ENCODE measurements at places on chromosomes 2 and 18. TPM values are rescaled to one million over a fixed set of nuclear protein-coding genes. Genes with fewer than 3 reads are reported as not detected.
A peak's percentile ranks its signal among the peaks of the same experiment; 100 is the strongest.

DNA sequence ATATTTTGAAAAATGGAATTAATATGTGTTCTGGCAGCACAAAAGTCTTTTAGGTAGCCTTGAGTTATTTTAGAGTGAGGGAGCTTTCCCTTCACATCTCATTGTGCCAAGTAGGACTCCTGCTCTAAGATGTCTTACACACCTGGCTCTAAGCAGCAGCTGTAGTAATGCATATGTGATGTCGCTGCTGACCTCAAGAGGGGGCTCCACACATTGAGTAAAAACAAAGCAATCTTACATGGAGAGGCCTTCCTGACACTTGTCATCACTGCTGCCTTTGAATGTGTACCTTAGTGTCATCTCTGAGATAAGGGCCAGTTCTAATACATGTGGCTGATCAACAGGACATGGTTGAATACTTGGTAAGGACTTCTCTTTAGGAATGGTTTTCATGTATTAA, 75.8 kb downstream of the ACTR3 start:
- no peak overlapping the region for H3K27ac ChIP-seq
- no peaks in the 10 kb centered on the region for H3K27me3 ChIP-seq
- no peaks in the 10 kb centered on the region for H3K36me3 ChIP-seq
- no peak overlapping the region for H3K4me3 ChIP-seq
- no peak for DNase-seq

DNA sequence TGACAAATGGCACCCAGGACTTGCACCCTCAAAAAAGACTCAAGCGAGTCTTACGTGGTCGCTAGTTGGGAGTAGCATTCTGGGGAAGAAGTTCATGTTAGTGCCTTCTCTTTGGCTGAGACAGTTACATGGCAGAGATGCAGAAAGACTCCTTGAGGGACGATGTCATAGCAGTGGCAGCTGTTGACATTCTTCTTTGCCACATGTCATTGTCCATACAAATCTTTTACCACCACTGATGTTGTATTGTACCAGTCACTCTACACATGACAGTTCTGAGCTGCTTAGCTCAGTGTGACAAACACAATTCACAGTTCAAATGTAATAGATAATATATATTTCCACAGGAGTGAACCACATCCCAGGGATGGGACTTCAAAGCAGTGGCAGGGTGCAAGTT, 197.1 kb downstream of the TCF4 start:
- no peak for DNase-seq
- no peaks in the 10 kb centered on the region for H3K4me1 ChIP-seq
- H3K36me3 ChIP-seq, result no peaks in the 10 kb centered on the region
- no peaks in the 10 kb centered on the region for H3K27me3 ChIP-seq
- H3K27ac ChIP-seq, result no peak overlapping the region
- no peak overlapping the region for H3K4me3 ChIP-seq

- H3K27ac ChIP-seq, result peak overlapping the region; percentile 95
- DNase-seq, result peak; percentile 71
- H3K27me3 ChIP-seq, result no peaks in the 10 kb centered on the region
- H3K36me3 ChIP-seq, result no peaks in the 10 kb centered on the region
- peaks cover 98% of the 10 kb centered on the region for H3K4me1 ChIP-seq
Observed at GRCh38 chr2:45892757-45893156, 241.3 kb downstream of the PRKCE start.

DNA sequence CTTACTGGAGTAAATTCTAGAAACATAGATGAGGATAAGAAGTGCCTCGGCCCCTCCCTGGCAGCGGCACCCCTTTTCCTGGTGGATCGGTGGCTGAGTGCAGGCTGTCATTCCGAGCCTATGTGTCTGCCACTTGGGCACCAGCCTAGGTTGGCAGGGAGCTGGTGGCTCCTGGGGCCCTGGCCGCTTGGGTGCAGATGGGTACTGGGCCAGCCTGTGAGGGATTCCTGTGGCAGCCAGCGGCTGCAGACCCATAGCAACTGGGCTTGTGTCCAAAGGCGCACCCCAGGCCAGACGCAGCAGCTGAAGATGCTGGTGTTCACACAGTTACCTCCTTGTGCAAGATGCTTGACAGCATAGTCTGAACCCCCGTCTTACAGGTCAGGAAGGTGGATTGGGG, 2.8 kb downstream of the SNORC start:
- H3K27me3 ChIP-seq, result peaks cover 34% of the 10 kb centered on the region
- DNase-seq, result no peak
- H3K4me1 ChIP-seq, result no peaks in the 10 kb centered on the region
- H3K27ac ChIP-seq, result no peak overlapping the region

DNA sequence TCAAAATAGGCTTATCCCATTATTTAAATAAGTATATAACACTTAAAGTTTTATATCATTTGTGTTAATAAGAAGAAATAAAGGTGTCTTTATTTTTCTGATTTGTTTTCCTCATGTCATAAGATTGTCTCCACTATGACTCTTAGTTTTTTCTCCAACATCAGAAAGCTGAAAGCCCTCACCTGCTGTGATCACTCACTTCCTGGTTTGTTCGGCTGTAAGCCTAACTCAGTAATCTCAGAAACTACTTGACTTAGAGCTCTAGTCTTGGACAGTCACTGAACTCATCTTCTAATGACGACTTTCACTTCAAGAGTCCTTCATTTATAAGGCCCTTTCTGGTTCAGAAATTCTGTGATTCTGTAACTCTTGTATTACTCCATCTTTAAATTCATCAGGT, 311.0 kb downstream of the ZEB2 start:
- H3K27me3 ChIP-seq, result no peaks in the 10 kb centered on the region
- no peak overlapping the region for H3K4me3 ChIP-seq

GRCh38 chr2:7502336-7502735, 585.1 kb downstream of the RNF144A start:
- H3K36me3 ChIP-seq, result no peaks in the 10 kb centered on the region
- no peaks in the 10 kb centered on the region for H3K4me1 ChIP-seq
- no peak overlapping the region for H3K4me3 ChIP-seq
- no peak overlapping the region for H3K27ac ChIP-seq

GRCh38 chr2:30641765-30642345, 165.4 kb downstream of the CAPN13 start:
- no peaks in the 10 kb centered on the region for H3K36me3 ChIP-seq
- H3K4me1 ChIP-seq, result no peaks in the 10 kb centered on the region
- no peak overlapping the region for H3K4me3 ChIP-seq
- H3K27me3 ChIP-seq, result no peaks in the 10 kb centered on the region
- no peak overlapping the region for H3K27ac ChIP-seq

- H3K27me3 ChIP-seq, result no peaks in the 10 kb centered on the region
- H3K36me3 ChIP-seq, result peaks cover 15% of the 10 kb centered on the region
- H3K27ac ChIP-seq, result peak overlapping the region; percentile 11
- peaks cover 22% of the 10 kb centered on the region for H3K4me1 ChIP-seq
Observed at GRCh38 chr18:57727952-57728807, 74.9 kb downstream of the ATP8B1 start.

DNA sequence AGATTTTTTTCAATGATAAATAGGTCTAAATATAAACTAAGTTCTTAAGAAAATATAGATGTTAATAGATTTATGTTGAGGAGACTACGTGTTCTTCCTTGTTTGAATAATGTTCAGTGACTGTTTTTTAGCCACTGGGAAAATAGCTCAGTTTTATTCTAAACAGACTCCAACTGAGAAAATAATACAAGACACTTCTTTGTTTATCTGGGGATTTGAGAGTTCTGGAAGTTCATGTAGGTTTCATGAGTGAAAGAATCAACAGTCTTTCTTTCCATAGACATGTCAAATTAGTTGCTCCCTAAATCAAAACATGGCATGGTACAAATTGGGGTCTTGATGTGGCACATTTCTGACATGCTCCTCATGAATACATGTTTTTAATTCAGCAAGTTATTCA, 177.7 kb downstream of the MREG start:
- H3K27me3 ChIP-seq, result no peaks in the 10 kb centered on the region
- H3K4me3 ChIP-seq, result no peak overlapping the region
- H3K27ac ChIP-seq, result no peak overlapping the region
- H3K36me3 ChIP-seq, result no peaks in the 10 kb centered on the region
- peaks cover 20% of the 10 kb centered on the region for H3K4me1 ChIP-seq

GRCh38 chr2:104938231-104938941, 84.5 kb downstream of the POU3F3 start:
- no peaks in the 10 kb centered on the region for H3K27me3 ChIP-seq
- no peak overlapping the region for H3K27ac ChIP-seq
- H3K4me1 ChIP-seq, result no peaks in the 10 kb centered on the region

DNA sequence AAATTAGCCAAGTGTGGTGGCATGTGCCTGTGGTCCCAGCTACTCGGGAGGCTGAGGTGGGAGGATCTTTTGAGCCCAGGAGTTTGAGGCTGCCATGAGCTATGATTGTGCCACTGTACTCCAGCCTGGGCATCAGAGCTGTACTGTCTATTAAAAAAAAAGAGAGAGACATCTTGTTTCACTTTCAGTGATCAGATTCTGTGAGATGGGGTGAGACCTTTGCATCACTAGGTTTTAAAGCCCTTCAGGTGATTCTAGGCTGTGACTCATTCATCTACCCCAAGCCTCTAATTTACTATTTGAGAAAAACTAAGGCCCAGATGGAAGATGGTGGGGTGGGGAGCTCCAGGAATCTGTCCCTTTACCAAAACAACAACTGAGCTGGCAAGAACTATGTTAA, 7.1 kb downstream of the C2orf92 start:
- no peaks in the 10 kb centered on the region for H3K36me3 ChIP-seq
- no peak overlapping the region for H3K4me3 ChIP-seq
- H3K4me1 ChIP-seq, result no peaks in the 10 kb centered on the region
- H3K27ac ChIP-seq, result no peak overlapping the region
- no peak for DNase-seq

GRCh38 chr18:8699948-8700347, 5.4 kb upstream of the MTCL1 start:
- no peak overlapping the region for H3K27ac ChIP-seq
- no peak overlapping the region for H3K4me3 ChIP-seq
- peaks cover 10% of the 10 kb centered on the region for H3K4me1 ChIP-seq
- no peak for DNase-seq
- H3K27me3 ChIP-seq, result peaks cover 3% of the 10 kb centered on the region

DNA sequence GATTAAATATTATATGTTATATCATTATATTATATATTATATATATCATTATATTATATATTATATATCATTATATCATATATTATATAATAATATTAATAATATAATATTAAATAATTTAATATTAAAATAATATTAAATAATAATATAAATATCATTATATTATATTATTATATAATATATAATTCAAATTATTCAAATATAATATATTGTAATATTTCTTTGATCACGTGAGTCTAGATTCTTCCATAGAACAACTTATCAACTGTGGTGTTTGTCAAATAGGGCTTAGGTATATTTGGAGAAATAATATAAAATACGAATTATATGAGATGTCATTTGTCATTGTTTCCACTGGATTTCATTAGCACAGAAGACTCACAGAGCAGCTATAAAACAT, 77.3 kb downstream of the SPHKAP start:
- H3K27me3 ChIP-seq, result no peaks in the 10 kb centered on the region
- no peak overlapping the region for H3K27ac ChIP-seq
- no peak overlapping the region for H3K4me3 ChIP-seq
- no peak for DNase-seq
- H3K36me3 ChIP-seq, result no peaks in the 10 kb centered on the region

- no peaks in the 10 kb centered on the region for H3K36me3 ChIP-seq
- H3K27me3 ChIP-seq, result peaks cover 19% of the 10 kb centered on the region
- no peak overlapping the region for H3K27ac ChIP-seq
- no peaks in the 10 kb centered on the region for H3K4me1 ChIP-seq
- no peak overlapping the region for H3K4me3 ChIP-seq
Observed at GRCh38 chr18:47754311-47755101, 176.0 kb downstream of the SMAD2 start.

- DNase-seq, result peak; percentile 51
- H3K4me3 ChIP-seq, result no peak overlapping the region
- no peaks in the 10 kb centered on the region for H3K27me3 ChIP-seq
- peaks cover 24% of the 10 kb centered on the region for H3K4me1 ChIP-seq
- H3K27ac ChIP-seq, result no peak overlapping the region
- no peaks in the 10 kb centered on the region for H3K36me3 ChIP-seq
Observed at GRCh38 chr2:42196403-42197267, 27.5 kb downstream of the EML4 start.

- no peaks in the 10 kb centered on the region for H3K36me3 ChIP-seq
- H3K27ac ChIP-seq, result no peak overlapping the region
- no peaks in the 10 kb centered on the region for H3K27me3 ChIP-seq
- DNase-seq, result no peak
Observed at GRCh38 chr2:9657731-9658130, 26.9 kb upstream of the YWHAQ start.

DNA sequence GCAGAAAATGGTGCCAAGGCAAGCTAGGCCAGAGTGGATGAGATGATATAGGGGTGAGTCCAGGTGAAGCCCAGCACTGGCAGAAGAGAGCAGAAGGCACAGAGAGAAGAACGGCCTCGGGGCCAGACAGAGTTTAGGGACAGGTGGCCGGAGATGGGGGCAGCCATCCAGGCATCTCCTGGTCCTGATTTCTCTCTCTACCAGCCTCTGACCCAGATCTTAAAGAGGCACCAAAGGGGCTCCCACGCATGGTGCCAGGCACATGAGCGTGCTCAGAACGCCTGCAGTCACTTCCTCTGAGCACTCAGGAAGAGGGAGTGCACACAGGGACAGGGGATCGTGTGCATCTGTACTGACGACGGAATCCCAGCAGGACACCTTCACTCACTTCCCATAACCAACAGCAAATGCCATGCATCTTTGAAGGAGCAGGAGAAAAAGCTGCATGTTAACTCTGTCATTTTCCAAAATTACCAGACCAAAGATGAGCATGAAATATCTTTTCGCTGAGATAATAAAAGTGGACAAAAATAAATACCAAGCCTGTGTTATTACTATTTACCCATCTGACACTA, 427.8 kb upstream of the MYT1L start:
- no peak overlapping the region for H3K27ac ChIP-seq
- no peak for DNase-seq
- no peaks in the 10 kb centered on the region for H3K36me3 ChIP-seq
- H3K27me3 ChIP-seq, result no peaks in the 10 kb centered on the region
- H3K4me1 ChIP-seq, result no peaks in the 10 kb centered on the region

GRCh38 chr18:68406761-68407160, 308.1 kb downstream of the TMX3 start:
- H3K4me3 ChIP-seq, result no peak overlapping the region
- H3K36me3 ChIP-seq, result no peaks in the 10 kb centered on the region
- H3K27ac ChIP-seq, result no peak overlapping the region
- H3K4me1 ChIP-seq, result no peaks in the 10 kb centered on the region
- no peaks in the 10 kb centered on the region for H3K27me3 ChIP-seq

The NRP2 gene
- 42.3 TPM for polyA plus RNA-seq

The CFC1 gene
- polyA plus RNA-seq, result 6.3 TPM

The GALNT14 gene
- 5.9 TPM for polyA plus RNA-seq

The NEURL3 gene
- 0.18 TPM for polyA plus RNA-seq

The TMEM198 gene
- 2.5 TPM for polyA plus RNA-seq

The CYS1 gene
- 17.4 TPM for polyA plus RNA-seq

Measured in left lung (tissue), 14 donors.